Sigmoid colon (tissue), 7 donors: ENCODE measurements at places on chromosomes 2 and 18. TPM values are rescaled to one million over a fixed set of nuclear protein-coding genes. Genes with fewer than 3 reads are reported as not detected.

DNA sequence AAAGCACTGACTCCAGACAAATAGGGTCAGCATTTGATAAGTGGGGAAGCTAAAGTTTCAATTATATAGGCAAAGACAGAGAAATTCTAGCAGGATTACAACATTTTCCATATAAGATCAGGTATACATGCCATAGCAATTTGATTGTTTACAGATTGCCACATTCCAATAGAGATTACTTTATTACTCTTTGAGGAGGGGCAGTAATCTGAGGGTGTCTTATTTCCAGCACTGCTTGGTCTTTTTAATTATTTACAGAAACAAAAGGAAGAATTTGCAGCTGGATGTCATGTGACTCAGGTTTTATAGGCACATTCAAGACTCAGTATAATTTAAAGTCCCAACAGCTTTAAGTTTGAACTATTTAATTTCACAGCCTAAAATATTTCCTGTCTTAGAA, 42.5 kb upstream of the GPR39 start:
- H3K36me3 ChIP-seq = no peaks in the 10 kb centered on the region
- no peak overlapping the region for H3K4me3 ChIP-seq
- DNase-seq = no peak
- no peaks in the 10 kb centered on the region for H3K27me3 ChIP-seq

- no peaks in the 10 kb centered on the region for H3K36me3 ChIP-seq
- H3K27me3 ChIP-seq = no peaks in the 10 kb centered on the region
- DNase-seq = no peak
- no peaks in the 10 kb centered on the region for H3K4me1 ChIP-seq
Observed at GRCh38 chr2:54866179-54866578, 142.7 kb downstream of the EML6 start.

The CD302 gene
- total RNA-seq = 48.7 TPM

The STK39 gene
- 13.4 TPM for total RNA-seq

The FRZB gene
- total RNA-seq = 7.9 TPM

GRCh38 chr2:213129311-213129710, 22.1 kb downstream of the IKZF2 start:
- no peak overlapping the region for H3K27ac ChIP-seq
- H3K27me3 ChIP-seq = no peaks in the 10 kb centered on the region
- H3K4me3 ChIP-seq = no peak overlapping the region
- DNase-seq = no peak

GRCh38 chr18:22451796-22452195, 34.1 kb upstream of the CTAGE1 start:
- no peaks in the 10 kb centered on the region for H3K4me1 ChIP-seq
- DNase-seq = no peak

GRCh38 chr2:20197192-20197591, 27.7 kb downstream of the SDC1 start:
- DNase-seq = no peak
- H3K27me3 ChIP-seq = no peaks in the 10 kb centered on the region
- H3K27ac ChIP-seq = no peak overlapping the region
- no peaks in the 10 kb centered on the region for H3K36me3 ChIP-seq
- no peaks in the 10 kb centered on the region for H3K4me1 ChIP-seq

DNA sequence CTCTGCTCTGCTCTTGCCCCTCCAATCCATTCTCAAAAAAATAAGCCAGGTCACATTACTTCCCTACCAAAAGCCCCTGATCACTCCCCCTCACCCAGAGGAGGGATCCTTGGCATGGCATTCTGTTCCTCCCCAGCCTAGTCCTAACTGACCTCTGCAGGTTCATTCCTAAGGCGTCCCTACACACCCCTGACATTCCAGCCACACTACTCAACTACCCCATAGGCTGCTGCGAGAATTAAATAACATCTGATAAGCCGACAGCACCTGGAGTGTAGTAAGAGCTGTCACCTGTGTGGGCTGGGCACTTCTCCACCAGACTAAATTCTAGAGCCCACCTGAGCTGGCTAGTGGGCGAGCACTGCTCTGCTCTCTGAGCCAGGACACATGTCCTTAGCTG, 44.7 kb upstream of the SLC1A4 start:
- peaks cover 5% of the 10 kb centered on the region for H3K4me1 ChIP-seq
- H3K27me3 ChIP-seq = no peaks in the 10 kb centered on the region
- no peak for DNase-seq

- H3K36me3 ChIP-seq = no peaks in the 10 kb centered on the region
- H3K4me1 ChIP-seq = no peaks in the 10 kb centered on the region
- no peak overlapping the region for H3K4me3 ChIP-seq
- no peak overlapping the region for H3K27ac ChIP-seq
Observed at GRCh38 chr18:42365591-42365990, 410.6 kb downstream of the PIK3C3 start.

DNA sequence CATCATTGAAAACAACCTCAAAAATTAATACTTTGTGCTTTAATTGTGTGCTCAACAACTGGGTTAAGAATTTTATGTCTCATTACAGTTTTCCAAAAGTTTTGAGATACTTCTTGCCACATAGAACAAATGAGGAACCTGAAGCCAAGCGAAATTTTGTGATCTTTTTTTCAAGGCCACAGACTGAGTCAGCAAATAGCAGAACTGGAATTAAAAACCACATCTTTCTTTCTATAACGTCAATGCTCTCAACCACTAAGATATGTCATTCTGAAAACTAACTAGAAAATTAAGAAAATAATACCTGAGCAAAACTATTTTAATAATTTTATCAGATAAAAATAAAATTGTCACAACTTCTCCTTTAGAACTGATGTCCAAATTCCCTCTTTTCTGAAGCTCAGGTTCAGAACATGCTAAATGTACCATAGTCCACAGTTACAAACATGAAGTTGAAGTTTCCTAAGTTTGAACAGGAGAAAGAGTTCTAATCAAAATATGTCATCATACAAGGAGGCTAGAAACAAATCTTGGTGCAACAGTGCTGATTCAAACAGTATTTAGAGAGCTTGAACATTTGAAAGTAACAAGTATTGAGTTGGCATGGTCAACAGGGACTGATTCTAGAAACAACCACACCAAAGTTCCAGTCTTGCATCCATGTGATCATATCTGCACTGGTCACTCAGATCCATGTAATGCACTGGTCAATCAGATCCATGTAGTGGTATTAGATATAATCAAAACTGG, 27.6 kb upstream of the CALCRL start:
- no peak overlapping the region for H3K27ac ChIP-seq
- H3K4me1 ChIP-seq = no peaks in the 10 kb centered on the region
- H3K4me3 ChIP-seq = no peak overlapping the region

- no peaks in the 10 kb centered on the region for H3K27me3 ChIP-seq
- peak overlapping the region; percentile 66 for H3K27ac ChIP-seq
- no peak for DNase-seq
- H3K4me1 ChIP-seq = peaks cover 73% of the 10 kb centered on the region
- H3K36me3 ChIP-seq = no peaks in the 10 kb centered on the region
Observed at GRCh38 chr18:2981212-2981728, 31.7 kb downstream of the LPIN2 start.

The ZAP70 gene
- total RNA-seq = 2.5 TPM

- no peak overlapping the region for H3K27ac ChIP-seq
- no peak overlapping the region for H3K4me3 ChIP-seq
- H3K4me1 ChIP-seq = no peaks in the 10 kb centered on the region
- no peaks in the 10 kb centered on the region for H3K27me3 ChIP-seq
- no peak for DNase-seq
Observed at GRCh38 chr2:56685205-56685604, 501.4 kb downstream of the CCDC85A start.

DNA sequence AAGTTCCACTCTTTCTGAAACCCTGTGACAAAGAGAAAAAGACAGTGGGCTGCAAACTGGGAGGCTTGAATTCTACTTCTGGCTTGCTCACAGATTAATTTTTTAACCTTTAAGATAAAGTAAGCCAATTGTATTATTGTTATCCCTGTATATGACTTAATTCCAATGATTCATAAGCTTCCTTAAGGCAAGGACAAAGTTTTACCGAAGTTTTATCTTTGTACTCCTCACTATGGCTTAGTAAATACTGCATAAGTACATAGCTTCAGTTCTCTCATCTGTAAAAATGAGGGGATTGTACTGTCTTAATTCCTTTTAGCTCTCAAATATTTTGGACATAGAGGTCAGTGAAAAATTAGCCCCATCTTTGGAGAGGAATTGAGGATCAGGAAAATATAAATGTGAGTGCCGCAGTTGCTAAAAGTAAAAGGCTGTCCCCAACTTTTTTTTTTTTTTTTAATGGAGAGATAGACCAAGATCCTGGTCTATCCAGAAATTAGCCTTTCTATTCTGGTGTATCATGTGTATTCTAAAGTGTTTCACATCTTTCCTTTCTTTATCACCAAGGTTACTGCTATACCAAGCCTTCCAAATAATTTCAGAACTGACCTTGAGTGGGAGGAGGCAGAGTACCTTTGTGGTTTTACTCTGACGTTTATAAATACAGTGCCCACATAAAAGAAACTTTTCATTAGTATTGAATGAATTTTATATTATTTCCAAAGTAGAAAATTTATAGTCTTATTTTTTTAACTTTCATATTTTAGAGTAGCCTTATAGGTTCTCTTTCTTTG, 13.3 kb downstream of the RELCH start:
- no peak overlapping the region for H3K4me3 ChIP-seq
- H3K27me3 ChIP-seq = no peaks in the 10 kb centered on the region
- H3K36me3 ChIP-seq = no peaks in the 10 kb centered on the region
- no peak for DNase-seq

The FEV gene
- 0.71 TPM for total RNA-seq

The SPDYA gene
- total RNA-seq = 1.1 TPM

The AQP12A gene
- total RNA-seq = not detected

The CFAP53 gene
- total RNA-seq = not detected

The NAGK gene
- 72.8 TPM for total RNA-seq

The TFCP2L1 gene
- total RNA-seq = 0.49 TPM

DNA sequence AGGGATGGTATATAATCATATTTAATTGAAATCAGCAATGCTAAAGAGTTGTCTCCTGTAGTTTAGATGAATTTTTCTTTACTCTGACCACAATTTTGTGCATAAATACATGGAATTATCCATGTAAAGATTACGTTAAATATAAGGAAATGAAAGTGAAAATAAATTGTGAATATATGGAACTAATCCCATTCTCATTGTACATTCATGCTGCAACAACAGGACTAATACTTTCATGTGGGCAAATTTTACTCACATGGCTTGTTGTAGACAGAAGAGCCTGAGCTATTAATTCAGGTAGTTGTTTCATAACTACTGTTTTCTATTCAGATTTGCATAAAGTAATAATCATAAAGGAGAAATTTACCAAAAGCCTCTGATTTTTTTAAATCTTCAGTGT, 357.8 kb downstream of the ARHGAP15 start:
- no peaks in the 10 kb centered on the region for H3K4me1 ChIP-seq
- H3K27ac ChIP-seq = no peak overlapping the region

The METTL5 gene
- 105 TPM for total RNA-seq

GRCh38 chr18:9353596-9353995, 19.0 kb downstream of the TWSG1 start:
- no peak for DNase-seq
- no peaks in the 10 kb centered on the region for H3K36me3 ChIP-seq
- H3K4me1 ChIP-seq = peaks cover 19% of the 10 kb centered on the region
- H3K27ac ChIP-seq = no peak overlapping the region
- H3K4me3 ChIP-seq = no peak overlapping the region

The SPHKAP gene
- 0.83 TPM for total RNA-seq

GRCh38 chr2:120565929-120566328, 169.7 kb upstream of the GLI2 start:
- DNase-seq = no peak
- no peaks in the 10 kb centered on the region for H3K36me3 ChIP-seq
- H3K27ac ChIP-seq = no peak overlapping the region
- H3K4me1 ChIP-seq = no peaks in the 10 kb centered on the region
- no peaks in the 10 kb centered on the region for H3K27me3 ChIP-seq
- no peak overlapping the region for H3K4me3 ChIP-seq

The IL1RN gene
- not detected for total RNA-seq

The RAB6C gene
- not detected for total RNA-seq

DNA sequence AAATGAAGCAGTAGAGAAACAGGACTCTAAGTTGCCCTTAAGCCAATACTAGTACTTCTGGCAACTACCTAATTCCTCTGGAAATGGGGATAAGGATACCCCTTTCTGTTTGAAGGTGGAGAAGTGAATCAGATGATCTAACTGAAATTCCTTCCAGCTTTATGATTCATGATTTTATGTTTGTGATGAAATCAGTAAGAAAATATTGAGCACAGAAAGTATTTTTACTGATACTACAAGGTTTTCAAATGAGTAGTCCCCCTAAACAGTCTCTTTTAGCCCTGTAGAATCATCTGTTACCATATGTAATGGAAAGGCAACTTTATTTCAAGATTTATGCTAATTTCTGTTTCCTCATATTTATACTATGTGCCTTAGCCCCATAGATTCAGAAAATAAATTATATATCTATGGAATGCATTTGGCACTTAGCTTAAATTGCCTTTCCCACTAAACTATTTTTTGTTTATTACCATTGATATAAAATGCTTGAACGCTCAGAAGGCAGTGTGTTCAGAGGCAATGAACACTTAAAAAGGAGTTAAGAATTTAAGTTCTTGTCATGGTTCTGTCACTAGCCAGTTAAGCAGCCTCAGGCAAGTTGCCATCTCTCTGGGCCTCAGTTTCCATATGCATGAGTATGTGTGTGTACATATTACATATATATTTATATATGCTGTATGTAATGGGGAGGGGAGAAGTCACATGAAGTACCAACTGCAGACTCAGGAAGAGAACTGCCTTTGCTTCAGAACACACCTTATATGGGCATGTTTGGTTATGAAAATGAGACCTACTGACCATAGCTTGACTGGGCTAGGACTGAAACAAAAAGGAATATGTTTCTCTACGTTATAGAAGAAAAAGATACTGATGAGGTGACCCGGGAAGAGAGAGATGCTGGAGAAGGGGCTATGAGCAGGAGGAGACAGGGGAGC, 97.7 kb downstream of the CDC42EP3 start:
- no peak overlapping the region for H3K4me3 ChIP-seq
- H3K4me1 ChIP-seq = peaks cover 41% of the 10 kb centered on the region
- H3K27ac ChIP-seq = no peak overlapping the region
- no peak for DNase-seq
- no peaks in the 10 kb centered on the region for H3K27me3 ChIP-seq
- H3K36me3 ChIP-seq = no peaks in the 10 kb centered on the region

GRCh38 chr2:231001921-231002320, 6.0 kb downstream of the SPATA3 start:
- peak; percentile 1 for DNase-seq
- H3K4me3 ChIP-seq = no peak overlapping the region
- peaks cover 16% of the 10 kb centered on the region for H3K27me3 ChIP-seq
- no peaks in the 10 kb centered on the region for H3K36me3 ChIP-seq

DNA sequence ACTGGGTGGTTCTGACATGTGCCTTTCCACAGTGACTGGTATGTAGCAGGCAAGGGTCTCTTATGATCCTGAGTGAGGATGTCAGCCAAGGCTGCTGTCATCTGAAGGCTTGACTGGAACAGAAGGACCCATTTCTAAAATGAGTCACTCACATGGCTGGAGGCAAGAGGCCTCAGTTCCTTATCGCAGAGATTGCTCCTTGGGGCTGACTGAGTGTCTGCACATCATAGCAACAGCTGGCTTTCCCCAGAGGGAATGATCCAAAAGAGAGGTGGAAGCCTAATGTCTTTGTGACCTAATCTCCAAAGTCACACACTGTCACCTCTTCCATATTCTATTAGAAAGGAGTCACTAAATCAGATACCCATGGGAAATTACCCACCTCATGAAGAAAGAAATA, 114.0 kb downstream of the NEDD4L start:
- no peaks in the 10 kb centered on the region for H3K27me3 ChIP-seq
- no peaks in the 10 kb centered on the region for H3K36me3 ChIP-seq
- H3K27ac ChIP-seq = no peak overlapping the region
- H3K4me1 ChIP-seq = peaks cover 10% of the 10 kb centered on the region

The ALLC gene
- not detected for total RNA-seq

GRCh38 chr2:204551512-204551863, 6.2 kb downstream of the PARD3B start:
- H3K36me3 ChIP-seq = no peaks in the 10 kb centered on the region
- H3K4me3 ChIP-seq = no peak overlapping the region
- H3K4me1 ChIP-seq = peaks cover 60% of the 10 kb centered on the region
- peak overlapping the region; percentile 65 for H3K27ac ChIP-seq
- no peak for DNase-seq
